ENCODE measurements at places on chromosomes 7 and 10.

DNA sequence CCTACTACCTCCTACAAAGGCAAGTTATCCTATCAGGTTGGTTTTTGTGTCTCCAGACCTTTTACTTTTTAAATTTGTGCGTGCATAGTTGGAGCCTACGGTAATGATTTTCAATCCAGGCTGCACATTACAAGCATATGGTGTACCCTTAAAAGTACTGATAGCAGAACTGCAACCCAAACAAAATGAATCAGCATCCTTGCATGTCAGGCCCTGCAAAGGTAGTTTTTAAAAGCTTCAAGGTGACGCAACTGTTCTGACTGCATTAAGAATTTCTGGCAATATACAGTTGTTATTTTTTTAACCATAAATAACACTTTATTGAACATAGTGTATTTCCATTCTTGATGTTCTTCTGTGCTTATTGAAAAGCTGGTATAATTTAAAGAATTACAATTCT is 28.9 kb downstream of the GNAT3 start:
- DNase-seq, result no peak

GRCh38 chr10:110481919-110482318 is 15.8 kb upstream of the DUSP5 start:
- DNase-seq, result no peak

GRCh38 chr7:5694912-5695726 is 86.3 kb downstream of the RNF216 start:
- DNase-seq, result peak; percentile 69

- DNase-seq, result peak; percentile 16
Observed at GRCh38 chr10:86734207-86734988, 22.0 kb upstream of the BMPR1A start.

DNA sequence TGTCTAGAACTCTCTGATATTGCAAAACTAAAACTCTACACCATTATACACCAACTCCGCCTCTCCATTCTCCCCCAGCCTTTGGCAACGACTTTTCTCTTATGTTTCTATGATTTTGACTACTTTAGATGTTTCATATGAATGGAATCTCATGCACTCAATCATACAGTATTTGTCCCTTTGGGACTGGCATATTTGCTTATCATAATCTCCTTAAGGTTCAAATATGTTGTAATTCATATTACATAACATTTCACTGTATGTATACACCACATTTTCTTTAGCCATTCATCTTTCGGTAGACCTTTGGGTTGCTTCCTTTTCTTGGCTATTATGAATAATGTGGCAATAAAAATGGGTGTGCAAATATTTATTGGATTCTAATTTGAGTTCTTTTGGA is 164.4 kb downstream of the ARL4A start:
- DNase-seq, result no peak

DNA sequence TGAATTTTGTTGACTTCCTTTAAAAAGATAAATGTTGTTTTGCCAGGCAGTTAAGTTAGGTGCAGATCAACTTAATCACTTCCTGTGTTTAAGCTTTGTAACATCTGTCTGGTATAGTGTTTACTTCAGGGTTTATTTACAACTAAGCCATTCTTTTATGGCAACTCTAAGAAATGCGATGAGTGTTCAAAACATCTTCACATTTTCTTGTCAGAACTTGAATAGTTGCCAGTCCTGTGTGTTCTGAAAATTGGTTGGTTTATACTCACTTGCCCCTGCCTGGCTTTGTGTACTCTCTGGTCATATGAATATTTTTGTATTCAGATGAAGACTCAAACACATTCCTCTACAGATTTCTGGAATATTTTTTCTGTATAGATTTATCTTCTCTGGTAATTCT is 327.2 kb downstream of the MDFIC start:
- no peak for DNase-seq

DNA sequence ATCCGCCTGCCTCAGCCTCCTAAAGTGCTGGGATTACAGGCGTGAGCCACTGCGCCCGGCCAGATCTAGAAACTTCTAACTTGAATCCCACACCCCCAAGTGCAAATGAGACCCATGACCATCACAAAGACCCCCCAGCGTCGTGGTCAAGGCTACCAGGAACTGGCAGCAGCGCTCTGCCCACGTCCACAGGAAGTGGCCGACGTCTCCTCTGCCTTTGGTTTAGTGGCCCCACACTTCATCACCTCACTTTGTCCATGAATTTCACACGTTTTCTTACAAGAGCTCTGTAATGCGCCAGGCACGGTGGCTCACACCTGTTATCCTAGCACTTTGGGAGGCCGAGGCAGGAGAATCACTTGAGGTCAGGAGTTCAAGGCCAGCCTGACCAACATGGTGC is 53.5 kb upstream of the TNRC18 start:
- DNase-seq, result no peak

GRCh38 chr10:3765146-3765545 is 19.9 kb downstream of the KLF6 start:
- peak; percentile 81 for DNase-seq

DNA sequence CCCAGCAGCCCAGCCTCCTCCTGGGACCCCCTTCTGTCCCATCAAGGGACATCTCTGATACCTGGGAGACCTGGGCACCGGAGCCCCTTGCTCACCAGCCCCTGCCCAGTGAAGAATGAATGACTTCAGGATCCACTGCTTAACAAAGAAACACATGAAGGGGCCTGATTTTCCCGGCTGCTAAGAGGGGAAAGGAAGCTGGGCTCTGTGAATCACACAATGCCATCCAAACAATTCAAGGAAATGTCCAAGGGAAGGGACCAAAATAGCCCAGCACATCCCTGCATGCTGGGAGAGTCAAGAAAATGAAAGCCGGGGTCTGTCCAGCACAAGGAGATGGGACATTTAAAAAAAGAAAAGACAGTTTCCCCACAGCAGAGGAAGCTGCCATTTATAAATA is 128.7 kb upstream of the JCAD start:
- DNase-seq, result no peak

DNA sequence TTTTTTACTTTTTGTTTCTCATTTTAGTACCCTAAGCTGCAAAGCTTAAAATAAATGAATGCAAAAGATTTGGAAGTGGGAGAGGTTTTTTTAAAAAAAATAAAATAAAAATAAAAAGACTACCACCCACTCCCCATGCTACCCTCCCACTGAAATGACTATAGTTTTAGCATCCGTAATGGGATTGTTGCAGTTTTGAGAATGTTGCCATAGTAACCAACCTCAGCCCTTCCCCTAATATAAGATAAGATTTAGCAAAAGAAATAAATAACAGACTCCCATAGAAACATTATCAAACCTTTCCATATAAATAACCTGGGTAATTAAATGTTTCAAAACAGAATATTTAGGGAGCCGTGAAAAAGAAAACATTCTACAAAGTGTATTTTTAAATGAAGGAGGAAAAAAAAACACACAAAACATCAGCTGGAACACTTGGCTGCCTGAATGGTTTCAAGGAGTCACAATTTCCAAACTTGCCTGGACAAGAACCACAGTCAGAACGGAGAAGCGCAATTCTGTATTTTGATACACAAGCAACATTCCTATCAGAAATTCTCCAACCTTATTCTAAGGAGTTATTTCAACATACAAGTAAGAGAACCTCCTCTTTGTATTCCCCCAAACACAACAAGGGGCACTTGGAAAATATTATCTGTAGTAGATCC is 57.4 kb downstream of the DGKI start:
- no peak for DNase-seq

DNA sequence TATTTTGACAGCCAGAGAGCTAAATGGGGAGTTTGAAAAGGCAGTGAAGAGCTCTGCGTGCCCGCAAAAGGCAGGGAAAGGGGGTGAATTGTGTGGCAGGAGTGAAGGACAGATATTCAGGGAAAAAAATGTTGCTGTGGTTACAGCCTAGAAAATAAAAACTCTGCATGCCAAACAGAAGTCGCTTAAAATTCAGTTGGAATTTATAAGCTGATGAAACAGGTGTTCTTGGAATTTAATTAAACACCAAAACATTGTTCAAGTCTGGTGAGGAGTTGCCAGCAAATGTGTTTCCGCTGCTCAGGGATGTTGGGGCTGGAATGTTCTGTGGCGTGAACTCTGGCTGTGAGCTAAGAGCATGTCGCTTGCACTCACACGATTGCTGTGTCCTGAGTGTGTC is 169.3 kb downstream of the ADRA2A start:
- no peak for DNase-seq

- DNase-seq, result no peak
Observed at GRCh38 chr7:20779041-20779440, 7.6 kb downstream of the SP8 start.

- no peak for DNase-seq
Observed at GRCh38 chr7:16702441-16702840, 51.1 kb upstream of the TSPAN13 start.

DNA sequence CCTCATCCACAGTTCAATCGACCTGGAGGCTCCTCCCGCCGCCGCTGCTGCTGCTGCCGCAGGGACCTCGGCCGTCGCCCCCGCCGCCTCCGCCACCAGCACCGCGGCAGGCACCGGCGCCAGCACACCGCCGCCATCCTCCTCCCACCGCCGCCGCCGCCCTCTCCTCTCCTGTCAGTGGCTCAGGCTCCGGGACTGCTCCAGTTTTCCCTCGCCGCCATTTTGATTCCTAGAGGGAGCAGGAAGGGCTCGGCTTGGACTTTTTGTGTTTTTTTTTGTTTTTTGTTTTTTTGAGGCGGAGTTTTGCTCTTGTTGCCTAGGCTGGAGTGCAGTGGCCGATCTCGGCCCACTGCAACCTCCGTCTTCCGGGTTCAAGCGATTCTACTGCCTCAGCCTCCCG is 3.0 kb upstream of the MCM10 start:
- peak; percentile 33 for DNase-seq

DNA sequence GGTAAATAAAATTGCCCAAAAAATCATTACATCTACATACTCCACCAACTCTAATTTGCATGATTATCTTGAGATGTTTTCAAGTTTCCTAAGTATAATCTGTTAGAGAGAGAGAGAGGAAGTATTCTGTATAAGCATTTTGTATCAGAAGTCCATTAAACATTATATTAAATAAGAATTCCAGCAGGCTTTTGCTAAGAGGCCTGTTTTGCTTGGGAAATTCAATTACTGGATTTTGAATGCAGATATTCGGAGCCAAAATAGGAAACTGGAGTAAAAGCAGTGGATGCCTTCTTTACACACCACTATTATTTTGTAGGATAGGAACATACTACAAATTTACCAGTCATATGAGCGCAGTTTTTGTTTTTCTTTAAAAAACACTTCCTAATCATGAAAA is 727.8 kb downstream of the CNTNAP2 start:
- DNase-seq, result no peak

DNA sequence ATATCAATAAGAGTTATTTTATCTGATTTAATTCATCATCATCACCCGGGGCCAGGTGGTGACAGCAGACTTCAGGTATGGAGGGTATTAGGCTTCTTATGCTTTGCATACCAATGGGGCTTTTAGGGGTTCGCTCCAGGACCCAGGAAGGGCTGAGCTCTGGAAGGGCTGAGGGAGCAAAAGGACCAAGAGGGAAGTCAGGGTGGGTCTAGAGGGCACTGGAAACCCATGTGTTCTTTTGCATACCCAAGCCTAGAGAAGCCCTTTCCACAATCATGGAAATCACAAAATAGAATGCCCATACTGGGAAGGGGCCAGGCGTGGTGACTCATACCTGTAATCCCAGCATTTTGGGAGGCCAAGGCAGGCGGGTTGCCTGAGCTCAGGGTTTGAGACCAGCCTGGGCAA is 30.9 kb upstream of the VCL start:
- no peak for DNase-seq

GRCh38 chr7:121774563-121774962 is 98.4 kb upstream of the PTPRZ1 start:
- DNase-seq, result no peak

DNA sequence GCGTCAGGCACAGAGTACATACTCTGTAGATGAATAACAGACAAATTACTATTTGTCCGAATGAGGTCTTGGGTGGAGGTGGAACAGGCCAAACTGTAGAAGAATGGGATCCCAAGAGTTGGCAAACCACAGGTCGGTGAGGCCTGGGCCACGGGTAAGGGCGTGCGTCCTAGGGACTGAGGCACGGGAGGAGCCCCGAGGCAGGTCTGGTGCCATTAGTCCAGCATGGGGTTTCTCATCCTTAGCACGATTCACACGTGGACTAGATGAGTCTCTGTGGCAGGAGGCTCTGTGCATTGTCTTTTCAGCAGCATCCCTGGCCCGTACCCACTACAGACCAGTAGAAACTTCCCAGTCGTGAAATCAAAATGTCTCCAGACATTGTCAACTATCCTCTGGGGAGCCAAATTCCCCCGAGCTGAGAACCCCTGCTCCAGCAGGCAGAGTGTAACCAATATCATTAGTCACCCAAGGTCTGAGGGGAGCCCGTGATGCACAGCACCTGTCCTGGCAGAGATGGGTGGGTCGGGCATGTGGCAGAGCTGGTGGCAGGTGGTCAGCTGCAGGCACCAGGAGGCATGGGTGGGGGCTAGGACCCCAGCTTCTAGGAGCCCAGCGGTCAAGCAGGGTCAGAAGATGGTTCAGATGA is 61.3 kb downstream of the COL13A1 start:
- DNase-seq, result no peak

- DNase-seq, result peak; percentile 90
Observed at GRCh38 chr7:47482013-47482875, 99.7 kb downstream of the TNS3 start.

DNA sequence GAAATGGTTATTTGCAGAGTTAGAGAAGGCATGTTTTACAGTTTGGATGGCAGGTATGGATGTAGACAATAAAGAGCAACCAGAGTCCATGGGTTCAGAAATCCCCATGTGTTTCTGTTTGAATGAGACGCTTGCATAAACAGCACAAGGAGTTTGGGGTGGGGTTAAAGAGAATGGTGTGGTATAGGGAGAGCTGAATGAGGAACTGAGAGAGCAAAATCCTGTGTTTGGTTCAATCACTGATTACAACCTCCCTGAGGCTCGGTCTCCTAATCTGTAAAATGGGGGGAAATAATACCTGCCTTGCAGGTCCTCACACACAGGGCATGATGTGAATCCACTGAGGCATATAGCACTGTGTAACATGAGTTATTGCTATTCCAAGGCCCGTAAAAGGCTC is 23.7 kb downstream of the CAV1 start:
- DNase-seq, result no peak

GRCh38 chr10:44297963-44298362 is 86.9 kb downstream of the CXCL12 start:
- no peak for DNase-seq

DNA sequence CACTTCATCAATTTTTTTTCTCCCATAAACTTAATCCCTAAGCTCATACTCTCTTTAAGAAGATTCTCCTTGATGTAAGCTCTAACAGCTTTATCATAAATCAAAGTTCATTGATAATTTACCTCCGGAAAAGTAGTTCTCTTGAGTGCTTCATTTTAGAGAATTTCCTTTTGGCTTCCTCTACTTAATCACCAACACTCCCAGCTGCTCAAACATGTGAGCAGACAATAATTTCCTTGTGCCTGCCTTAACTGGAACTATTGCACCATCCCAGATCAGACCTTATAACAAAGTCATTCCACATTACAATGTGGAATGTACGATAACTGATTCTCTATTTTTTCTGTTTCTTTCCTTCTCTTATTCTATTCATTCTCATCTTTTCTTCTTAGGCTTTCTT is 5.9 kb downstream of the FEZF1 start:
- DNase-seq, result no peak

- DNase-seq, result no peak
Observed at GRCh38 chr7:145331522-145331921, 495.7 kb upstream of the TPK1 start.
